ENCODE measurements at places on chromosomes 1 and 21.

- no peak for DNase-seq
These were observed 36.4 kb downstream of the SLC22A15 start for GRCh38 chr1:116012716-116013115.

- DNase-seq: no peak
These were observed 534.4 kb upstream of the CXADR start for GRCh38 chr21:16978309-16978895.

DNA sequence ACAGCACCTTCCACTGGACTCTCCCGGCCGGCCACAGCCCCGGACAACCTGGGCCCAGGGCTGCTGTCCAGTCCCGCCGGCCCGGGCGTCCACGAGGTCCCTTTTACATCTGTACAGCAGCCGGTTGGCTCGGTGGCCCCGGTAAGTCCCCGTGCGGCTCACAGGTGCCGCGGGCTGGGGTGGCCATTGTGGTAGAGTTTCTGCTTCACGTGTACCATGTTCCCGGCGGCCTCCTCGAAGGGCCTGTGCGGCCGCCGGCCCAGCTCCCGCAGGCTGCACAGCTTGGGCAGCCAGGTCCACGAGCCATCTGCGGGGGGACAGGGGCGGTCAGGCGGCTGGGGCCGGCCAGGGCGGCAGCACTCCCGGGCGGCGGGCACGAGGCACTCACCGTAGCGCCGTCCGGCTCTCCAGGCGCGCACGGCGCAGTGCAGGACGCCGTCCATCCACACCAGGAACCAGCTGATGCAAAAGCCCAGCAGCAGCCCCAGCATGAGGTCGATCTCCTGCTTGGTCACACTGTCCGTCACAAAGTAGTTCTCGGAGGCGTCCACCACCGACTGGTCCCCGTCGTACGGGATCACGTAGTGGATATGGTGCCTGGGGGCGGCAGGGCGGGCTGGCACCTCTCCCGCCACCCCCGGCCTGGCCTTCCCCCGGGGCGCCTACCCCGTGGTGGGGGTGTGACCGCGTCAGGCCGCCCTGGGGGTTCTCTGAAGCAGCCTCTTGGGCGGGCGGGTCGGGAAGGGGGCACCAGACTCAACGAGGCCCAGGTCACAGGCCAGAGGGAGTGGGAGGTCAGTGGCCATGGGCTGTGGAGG is 5.0 kb downstream of the TMEM240 start:
- no peak for DNase-seq

- no peak for DNase-seq
These were observed 82.2 kb upstream of the SLFNL1 start for GRCh38 chr1:41103766-41104165.

DNA sequence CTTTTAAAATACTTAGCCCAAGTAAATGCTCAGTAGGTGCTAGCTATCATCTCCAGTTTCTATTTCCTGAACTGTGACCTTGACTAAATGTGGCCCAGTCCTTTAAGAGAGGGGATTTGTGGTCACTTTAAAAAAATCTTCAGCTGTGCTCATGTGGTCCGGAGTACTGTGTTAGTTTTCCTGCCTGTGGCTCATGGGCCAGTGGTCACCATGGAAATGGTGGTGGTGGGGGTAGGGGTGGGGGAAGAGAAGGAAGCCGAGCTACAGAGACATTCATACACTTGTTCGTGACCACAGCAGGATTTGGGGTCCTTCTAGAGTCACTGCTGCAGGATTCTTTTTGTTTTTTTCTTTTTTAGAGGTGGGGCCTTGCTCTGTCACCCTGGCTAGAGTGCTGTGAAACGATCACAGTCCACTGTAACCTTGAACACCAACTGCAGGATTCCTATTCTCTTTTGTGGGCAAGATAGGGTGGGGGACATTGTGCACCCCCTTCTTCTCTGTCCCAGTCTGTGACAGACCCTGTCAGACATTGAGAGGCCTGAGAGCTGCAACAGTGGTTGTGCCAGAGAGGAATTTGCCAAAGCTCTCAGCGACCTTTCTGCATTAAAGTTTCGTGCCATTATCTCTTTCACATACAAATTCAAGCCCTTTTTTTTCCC is 25.8 kb downstream of the KIF26B start:
- DNase-seq: no peak

- DNase-seq: no peak
These were observed 269.0 kb upstream of the C1orf87 start for GRCh38 chr1:60342569-60342968.

DNA sequence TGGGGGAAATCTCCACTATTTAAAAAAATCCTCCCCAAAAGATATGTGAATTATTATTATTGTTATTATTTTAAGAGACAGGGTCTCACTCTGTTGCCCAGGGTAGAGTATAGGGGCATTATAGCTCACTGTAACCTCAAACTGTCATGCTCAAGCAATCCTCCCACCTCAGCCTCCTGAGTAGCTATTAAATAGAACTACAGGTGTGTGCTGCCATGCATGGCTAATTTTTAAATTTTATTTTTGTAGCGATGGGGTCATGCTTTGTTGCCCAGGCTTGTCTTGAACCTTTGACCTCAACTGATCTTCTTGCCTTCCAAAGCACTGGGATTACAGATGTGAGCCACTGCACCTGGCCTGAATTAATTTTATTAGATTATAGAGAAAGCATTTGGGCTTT is 116.8 kb downstream of the RABGAP1L start:
- no peak for DNase-seq

GRCh38 chr21:45433911-45434644 is 29.1 kb downstream of the COL18A1 start:
- no peak for DNase-seq

Data from kidney capillary endothelial cell (primary cell).